Activated CD4-positive, alpha-beta T cell treated with anti-CD3 and anti-CD28 coated beads, Interleukin-2, amount 50 U/mL, for 16 hours (primary cell): ENCODE measurements at places on chromosomes 1 and 21.
A peak's percentile ranks its signal among the peaks of the same experiment; 100 is the strongest.

DNA sequence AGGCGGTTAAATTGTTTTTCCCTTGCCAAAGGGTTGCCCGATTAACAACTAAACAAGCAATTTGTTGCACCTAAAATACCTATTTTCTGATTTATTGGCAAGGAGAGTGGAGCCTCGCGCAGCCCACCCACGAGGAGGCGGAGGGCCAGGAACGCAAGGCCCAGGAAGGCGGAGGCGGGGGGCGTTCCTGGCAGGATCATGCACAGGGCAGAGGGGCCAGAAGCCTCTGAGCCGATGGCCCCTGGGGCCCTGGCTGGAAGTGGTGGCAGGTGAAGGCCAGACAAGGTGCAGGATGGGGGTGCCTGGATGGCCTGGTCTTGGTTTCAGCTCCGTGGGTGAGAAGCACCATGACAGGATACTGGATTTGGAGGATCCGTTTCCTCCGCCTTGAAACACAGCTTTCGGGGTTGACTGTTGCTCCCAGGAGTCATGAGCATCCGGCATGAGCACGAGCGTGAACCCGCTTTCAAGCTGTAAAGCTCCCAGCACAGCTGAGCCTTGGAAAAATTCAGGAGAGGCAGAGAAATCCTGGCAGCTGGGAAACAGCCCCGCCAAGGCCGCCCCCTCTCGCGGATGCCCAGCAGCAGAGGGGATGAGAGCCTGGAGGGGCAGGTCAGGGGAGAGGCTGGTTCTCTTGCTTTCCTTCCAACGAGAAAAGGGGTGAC is 35.0 kb downstream of the AJAP1 start:
- DNase-seq: no peak

GRCh38 chr21:33286076-33286475 is 19.9 kb downstream of the IL10RB start:
- DNase-seq: no peak

GRCh38 chr21:38165466-38166172 is 91.2 kb upstream of the KCNJ15 start:
- DNase-seq: no peak

DNA sequence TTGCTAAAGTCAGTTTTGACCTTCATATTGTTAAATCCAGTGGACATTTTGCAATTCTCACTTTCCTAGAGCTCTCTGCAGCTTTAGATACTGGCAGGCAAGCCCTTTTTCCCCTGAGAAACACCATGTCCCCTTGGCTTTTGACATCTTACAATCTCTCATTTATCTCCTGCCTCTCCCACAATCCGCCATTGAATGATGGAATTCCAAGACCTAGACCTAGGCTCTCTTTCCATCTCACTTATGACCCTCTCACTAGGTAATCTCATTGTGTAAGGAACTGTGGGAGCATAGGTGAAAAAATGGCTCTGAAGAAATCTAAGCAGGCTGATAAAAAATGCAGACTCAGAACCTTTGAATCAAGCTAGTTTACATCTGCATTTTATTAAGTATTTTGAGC is 2.0 kb downstream of the KYAT3 start:
- no peak for DNase-seq

DNA sequence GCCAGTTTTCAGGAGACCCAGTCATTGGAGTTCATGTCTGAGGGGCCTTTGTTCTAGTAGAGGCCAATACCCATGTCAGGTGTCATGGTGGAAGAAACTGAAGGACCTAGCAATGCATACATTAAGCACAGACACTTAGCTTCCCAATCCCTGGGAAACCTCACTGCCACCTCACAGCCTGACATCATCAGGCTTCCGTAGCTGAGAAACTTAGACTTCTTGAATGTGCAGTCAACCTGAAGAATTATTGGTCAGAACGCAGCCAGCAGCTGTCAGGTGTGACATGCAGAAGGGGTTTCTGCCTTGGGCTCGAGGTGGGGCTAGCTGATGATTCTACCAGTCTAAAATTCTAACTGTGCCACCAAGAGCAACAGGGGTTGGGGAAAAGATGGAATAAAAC is 1.9 kb upstream of the ITPKB start:
- no peak for DNase-seq

DNA sequence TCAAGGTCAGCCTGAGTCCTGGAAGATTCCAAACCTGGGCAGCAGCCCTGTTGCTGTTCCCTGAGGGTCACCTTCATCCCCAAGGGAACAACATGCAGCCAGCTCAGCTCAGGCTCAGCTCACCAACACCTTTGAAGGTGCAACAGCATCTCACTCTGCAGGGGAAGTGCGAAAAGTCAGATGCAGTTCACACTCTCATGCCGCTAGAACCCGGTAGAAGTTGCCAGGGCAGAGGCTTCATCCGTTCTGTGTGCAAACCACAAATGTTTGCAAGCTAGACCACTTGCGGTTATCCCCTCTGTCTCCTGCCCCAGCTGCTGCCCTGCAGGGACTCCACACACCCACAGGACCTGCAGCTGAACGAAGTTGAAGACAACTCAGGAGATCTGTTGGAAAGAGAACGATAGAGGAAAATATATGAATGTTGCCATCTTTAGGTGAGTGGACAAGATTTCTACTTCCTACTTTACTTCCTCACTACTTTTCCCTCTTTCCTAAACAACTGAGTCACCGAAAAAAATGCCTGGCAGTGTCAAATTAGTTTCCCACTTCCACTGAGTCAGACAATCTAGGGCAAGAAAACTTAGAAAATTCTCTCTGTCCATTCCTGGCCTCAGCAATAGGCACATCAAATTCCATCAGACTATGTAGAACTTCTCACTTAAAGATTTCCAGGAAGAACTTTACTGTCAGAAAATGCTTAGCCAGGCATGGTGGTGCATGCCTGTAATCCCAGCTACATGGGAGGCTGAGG is 1.8 kb upstream of the FCRL6 start:
- peak; percentile 45 for DNase-seq

- no peak for DNase-seq
Measured at GRCh38 chr1:47575855-47576757, 138.3 kb downstream of the FOXD2 start.

- no peak for DNase-seq
Measured at GRCh38 chr1:77336729-77337128, 54.9 kb downstream of the AK5 start.

- DNase-seq: no peak
Measured at GRCh38 chr1:22520871-22521270, 42.4 kb upstream of the EPHA8 start.

- DNase-seq: no peak
Measured at GRCh38 chr1:242081446-242081845, 82.5 kb upstream of the MAP1LC3C start.

- DNase-seq: no peak
Measured at GRCh38 chr1:156213644-156213966, 798 bp downstream of the PMF1 start.

DNA sequence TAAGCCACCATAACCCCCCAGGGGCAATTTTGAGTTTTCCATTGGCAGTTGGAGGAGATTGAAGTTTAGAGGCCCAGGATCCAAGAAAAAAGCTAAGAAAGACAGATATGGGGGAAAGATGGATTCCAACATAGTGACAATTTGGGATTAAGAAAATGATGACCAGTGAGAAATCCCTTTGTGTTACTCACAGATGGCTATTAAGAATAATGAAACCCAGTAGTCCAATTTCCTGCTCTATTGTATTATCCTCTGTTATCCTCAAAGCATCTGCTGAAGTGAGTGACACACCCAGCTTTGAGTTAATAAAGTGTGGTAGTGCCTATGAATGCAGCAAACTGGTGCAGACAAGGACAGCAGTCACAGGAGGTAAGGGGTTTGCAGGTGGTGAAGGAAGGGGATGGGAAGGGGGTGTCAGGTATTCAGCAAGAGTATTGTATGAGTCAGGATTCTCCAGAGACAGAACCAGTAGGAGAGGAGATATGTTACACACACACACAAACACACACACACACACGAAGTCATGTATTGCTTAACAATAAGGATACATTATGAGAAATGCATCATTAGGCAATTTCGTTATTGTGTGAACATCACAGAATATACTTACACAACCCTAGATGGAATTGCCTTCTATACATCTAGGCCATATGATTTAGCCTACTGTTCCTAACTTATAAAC is 112.4 kb upstream of the VANGL1 start:
- DNase-seq: no peak

- DNase-seq: no peak
Measured at GRCh38 chr21:45335761-45336534, 48.3 kb upstream of the POFUT2 start.
